Testis (tissue), 5 donors: ENCODE measurements at places on chromosomes 4 and X.

DNA sequence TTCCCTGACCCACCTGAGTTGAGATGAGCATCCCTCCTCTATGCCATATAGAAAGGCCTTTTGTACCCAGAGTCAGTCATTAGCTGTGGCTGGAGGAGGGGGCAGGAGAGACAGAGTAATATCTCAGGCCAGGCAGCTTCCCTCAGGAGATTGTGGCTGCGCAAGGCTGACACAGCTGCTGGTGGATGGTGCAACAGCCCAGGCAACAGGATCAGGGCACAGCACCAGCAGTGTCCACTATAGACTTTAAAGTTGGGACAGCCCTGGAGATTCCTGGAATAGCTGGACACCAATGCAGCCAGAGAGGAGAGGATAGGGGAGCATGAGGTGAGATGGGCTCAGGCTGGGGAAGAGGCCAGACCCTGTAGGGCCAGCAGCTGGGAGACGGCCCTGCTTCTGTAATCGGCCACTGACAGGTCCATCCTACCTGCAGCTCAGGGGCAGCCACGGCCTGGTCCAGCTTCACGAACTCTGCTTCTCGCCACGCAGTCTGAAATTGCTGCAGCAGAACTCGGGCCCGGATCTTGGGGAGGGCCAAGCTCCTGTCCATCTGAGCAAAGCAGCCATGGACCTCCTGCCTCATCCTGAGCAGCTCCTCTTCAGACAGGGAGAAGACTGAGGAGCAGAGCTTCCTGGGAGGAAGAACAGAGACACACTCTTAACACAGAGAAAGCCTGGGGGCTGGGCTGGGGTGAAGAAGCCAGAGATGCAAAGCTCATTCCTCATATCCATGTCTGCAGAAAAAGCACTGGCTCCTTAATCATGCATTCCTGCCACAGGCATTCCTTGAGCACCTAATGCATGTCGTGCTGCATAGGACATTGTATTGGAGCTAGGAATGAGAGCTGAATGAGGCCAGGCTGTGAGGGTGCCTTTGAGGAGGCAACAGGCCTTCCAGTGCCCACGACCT is 90.1 kb downstream of the EVC2 start:
- DNase-seq, result no peak

GRCh38 chrX:134443461-134443860 is 16.5 kb upstream of the HPRT1 start:
- peak; percentile 67 for DNase-seq

- no peak for DNase-seq
Observed at GRCh38 chr4:142373610-142374009, 472.5 kb downstream of the INPP4B start.

GRCh38 chrX:5117816-5118215 is 1110.9 kb downstream of the NLGN4X start:
- DNase-seq, result no peak

- no peak for DNase-seq
Observed at GRCh38 chrX:65493431-65493830, 41.2 kb downstream of the LAS1L start.

- no peak for DNase-seq
Observed at GRCh38 chrX:47578692-47579091, 3.5 kb upstream of the TIMP1 start.

DNA sequence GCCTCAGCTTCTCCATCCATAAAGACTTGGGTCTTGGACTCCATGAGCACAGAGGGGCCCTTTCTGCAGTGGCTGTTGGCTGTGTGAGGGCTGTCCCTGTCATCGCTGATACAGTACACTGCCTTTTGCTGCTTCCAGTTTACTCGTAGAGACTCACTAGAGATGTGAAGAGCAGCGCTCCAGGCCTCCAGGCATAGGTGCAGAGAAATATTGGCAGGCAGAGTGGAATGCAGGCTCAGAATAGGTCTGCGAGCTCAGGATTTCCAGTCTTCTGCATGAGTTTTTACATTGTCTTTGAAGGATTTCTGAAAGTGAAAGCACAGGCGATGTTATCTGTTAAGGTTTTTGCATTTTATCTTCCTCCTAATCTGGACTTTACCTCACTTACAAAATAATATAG is 97.4 kb downstream of the AASDH start:
- no peak for DNase-seq

DNA sequence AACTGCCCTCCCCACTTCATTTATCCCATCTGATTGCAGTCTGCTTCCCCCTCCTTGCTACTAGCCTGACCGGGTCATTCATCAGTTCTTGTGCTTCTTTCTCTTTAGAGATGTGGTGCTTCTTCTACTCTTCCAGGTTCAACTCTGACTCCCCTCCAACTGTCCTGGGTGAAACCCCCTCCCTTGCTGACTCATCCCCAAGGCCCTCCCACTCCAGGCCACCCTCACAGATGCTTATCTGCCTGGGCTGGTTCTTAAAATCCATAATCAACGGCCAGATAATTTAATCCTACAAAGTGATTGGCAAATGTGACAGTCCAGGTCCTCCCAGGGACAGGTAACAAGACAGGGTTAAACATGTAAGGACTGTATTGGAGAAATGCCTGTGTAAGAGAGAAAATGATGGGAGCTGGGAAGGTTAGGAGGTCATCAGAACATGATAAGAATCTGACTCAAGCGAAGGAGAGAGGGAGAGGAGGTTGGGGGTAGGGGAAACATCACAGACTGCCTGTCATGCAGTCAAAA is 182.8 kb upstream of the C1QTNF7 start:
- no peak for DNase-seq

DNA sequence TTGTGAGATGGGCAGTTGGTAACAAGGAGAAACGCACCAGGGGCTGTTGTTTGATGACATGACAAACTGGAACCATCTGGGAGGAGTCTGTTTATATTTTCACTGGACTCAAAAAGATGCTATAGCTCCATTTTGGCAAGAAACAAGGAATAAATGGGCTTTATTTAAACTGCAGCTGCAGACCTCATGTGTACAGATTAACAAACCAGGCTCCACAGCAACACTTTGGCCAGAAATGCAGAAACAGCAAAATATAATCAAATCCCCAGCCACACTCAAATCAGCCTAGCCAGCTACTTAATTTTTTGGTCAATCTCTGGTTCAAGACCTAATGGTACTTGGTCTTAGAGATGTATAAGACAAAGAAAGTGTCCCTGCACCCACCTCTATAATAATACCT is 52.7 kb downstream of the ASB9 start:
- no peak for DNase-seq

GRCh38 chr4:25986807-25987206 is 72.8 kb downstream of the SMIM20 start:
- no peak for DNase-seq

DNA sequence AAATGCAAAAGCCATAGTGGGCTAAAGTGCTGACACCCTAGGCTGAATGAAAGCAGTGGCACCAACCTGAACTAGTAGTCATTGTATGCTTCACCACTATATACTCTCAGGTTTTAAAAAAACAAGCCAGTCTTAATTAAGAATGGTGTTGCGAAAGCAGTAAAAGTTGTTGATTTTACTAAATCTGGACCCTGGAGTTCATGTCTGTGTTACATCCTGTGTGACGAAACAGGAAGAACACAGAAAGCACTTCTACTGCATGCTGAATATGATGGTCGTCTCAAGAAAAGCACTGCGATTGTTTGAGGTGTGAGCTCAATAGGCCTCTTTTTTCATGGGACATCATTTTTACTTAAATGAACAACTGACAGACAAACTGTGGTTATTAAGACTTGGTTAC is 24.2 kb upstream of the GDPD2 start:
- DNase-seq, result no peak
